Left lung (tissue), 14 donors: ENCODE measurements at places on chromosomes 3 and 15. TPM values are rescaled to one million over a fixed set of nuclear protein-coding genes. Genes with fewer than 3 reads are reported as not detected.
A peak's percentile ranks its signal among the peaks of the same experiment; 100 is the strongest.

DNA sequence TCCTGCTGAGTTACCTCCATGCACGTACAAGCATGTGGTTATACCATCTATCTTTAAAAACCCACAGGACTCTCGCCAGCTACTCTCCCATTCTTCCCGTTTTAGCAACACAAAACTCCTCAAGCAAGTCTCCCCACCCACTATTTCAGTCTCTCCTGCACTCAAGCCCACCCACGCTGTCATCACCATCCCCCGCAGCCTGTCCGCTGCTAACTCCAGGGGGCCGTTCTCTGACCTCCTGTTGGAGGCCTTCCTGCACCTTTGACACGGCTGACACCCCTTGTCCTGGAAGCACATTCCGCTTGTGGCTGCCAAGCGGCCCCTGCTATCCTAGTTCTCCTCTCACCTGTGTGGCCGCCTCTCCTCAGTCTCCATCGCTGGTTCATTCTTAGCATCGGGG lies 7.5 kb upstream of the PCSK6 start:
- no peak for DNase-seq

GRCh38 chr15:82044373-82045178 lies 1.2 kb downstream of the MEX3B start:
- peak; percentile 52 for DNase-seq

DNA sequence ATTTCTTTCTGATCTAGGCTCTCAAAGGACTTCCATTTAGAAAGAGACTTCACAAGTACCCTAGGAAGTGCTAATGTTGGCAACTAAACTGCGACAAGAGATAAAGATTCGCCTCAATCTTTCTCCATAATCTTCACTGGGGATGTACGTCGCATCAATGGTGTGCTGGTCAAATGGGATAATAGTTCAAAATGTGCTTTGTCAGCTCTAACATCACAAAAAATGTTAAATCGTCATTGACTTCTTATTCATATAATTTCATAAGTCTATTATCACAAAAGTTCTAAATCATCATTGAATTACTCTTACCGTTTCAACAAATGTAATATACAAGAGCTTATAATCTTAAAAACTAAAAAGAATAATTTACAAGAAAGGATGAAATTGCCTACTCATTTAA lies 727.7 kb downstream of the ROBO1 start:
- DNase-seq, result no peak

The PLSCR5 gene
- not detected for total RNA-seq

GRCh38 chr15:91922646-91923547 lies 69.4 kb downstream of the SLCO3A1 start:
- DNase-seq, result no peak

- DNase-seq, result peak; percentile 61
These were observed 22.0 kb downstream of the COL6A6 start for GRCh38 chr3:130539005-130539404.

The PP2D1 gene
- total RNA-seq, result not detected

- no peak for DNase-seq
These were observed 47.6 kb downstream of the OSTN start for GRCh38 chr3:191246630-191247029.

The VGLL3 gene
- total RNA-seq, result 33.1 TPM

The TNFSF10 gene
- total RNA-seq, result 95.2 TPM

DNA sequence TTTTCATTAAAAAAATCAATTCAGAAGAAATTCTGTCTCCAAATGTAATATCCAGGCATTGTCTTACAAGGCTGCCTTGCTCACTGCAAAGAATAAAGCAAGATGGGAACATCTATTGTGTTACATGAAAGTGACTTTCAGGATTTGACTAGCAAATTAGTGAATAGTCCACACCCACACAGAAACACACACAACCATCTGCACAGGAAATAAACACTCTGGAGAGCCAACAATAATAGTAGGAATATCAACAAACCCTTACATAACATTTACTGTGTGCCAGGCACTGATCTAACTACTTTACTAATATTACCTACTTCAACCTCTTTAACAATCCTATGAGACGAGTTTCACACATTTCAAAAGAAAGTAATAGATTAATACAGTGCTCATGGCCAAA lies 28.9 kb upstream of the ZNF385D start:
- no peak for DNase-seq

DNA sequence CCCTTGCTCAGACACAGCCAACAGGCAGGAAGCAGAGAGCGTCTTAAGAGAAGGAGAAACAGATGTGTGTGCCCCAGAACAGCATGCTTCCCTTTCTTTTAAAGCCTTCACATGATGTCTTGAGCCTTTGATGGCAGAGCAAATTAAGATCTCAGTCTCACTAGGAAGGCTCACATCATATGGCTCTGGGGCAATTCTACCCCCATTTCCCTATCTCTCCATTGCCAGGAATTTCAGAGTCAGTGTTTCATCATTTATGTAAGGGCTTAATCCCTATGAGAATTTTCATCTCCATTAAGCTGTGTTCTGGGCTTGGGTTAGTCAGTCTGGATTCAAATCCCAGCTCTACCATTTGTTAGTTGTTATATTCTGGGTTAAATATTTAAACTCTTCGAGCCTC lies 41.4 kb upstream of the GLCE start:
- no peak for DNase-seq

GRCh38 chr3:194273743-194274310 lies 77.3 kb downstream of the CPN2 start:
- no peak for DNase-seq

- no peak for DNase-seq
These were observed 66.6 kb upstream of the ARL8B start for GRCh38 chr3:5055357-5056110.

The SLC27A2 gene
- 2.9 TPM for total RNA-seq

The GPR27 gene
- 3.0 TPM for total RNA-seq
